HAP-1 (cell line): ENCODE measurements at places on chromosomes 1 and 21.
A peak's percentile ranks its signal among the peaks of the same experiment; 100 is the strongest.

GRCh38 chr1:32798191-32798590 is 19.0 kb downstream of the YARS1 start:
- no peak for DNase-seq

- DNase-seq, result no peak
Observed at GRCh38 chr1:13869172-13869797, 169.3 kb downstream of the PRDM2 start.

GRCh38 chr21:35291973-35292627 is 243.0 kb upstream of the RUNX1 start:
- DNase-seq, result no peak

- no peak for DNase-seq
Observed at GRCh38 chr1:221869779-221870178, 127.9 kb upstream of the DUSP10 start.

GRCh38 chr1:26726784-26727183 is 31.0 kb downstream of the ARID1A start:
- DNase-seq, result no peak

DNA sequence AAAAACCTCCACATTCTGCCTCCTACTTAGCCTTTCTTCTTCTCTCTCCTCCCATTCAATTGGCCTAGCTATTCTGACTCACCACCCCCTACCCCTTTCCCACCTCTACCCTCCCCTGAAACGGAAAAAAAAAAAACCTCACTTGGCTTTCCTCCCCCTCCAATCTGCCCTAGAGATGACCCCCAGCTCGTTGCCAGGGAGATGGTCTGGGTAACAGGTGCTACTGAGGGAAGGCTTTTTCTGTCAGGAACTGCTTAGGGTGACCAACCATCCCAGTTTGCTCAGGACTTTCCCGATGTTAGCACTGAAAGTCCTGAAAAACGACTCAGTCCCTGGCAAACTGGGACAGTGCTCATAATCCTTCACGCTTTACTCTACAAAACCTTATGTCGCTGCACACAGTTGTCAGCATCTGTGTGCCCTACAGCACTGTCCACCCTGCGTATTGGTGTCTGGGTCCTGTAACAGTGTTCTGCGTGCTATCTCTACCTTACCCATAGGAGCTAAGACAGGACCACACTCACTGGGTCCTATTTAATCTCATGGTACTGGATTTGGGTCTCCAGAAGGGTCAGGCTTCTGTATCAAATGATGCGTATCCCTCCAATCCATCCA is 7.7 kb upstream of the CADM3 start:
- no peak for DNase-seq

DNA sequence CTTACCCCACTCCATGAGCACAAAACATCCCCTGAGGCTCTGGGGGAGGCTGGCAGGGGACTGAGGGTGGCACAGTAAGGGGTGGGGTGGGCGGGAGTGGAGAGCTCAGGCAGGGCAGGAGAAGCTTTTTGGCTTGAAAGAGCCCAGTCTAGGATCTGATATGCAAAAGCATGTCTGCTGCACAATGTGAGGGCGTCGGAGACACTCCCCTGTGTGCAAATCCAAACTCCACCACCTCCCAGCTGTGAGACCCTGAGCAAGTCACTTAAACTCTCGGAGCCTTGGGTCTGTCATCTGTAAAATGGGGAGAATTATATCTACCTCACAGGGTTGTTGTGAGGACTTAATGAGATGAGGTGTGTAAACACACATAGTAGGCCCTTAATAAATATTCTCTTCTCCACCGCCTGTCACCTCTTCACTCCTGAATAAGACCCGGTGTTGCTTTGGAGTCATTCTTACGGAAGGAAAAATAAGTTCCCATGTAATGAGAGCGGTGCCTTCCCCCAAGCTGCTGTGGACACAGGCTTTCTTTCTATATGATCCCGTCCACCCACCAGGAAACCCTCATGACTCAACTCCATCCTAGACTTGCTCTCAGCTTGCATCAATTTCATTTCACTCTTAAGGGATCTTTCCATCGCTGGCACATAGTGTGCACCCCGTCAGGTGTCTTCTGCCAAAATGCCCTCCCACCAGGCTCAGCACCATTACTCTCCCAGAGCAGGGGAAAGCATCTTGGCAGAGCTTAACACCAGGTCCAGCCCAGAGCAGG is 12.5 kb downstream of the KCNN3 start:
- no peak for DNase-seq

GRCh38 chr1:155277902-155278688 is 832 bp downstream of the HCN3 start:
- peak; percentile 91 for DNase-seq

DNA sequence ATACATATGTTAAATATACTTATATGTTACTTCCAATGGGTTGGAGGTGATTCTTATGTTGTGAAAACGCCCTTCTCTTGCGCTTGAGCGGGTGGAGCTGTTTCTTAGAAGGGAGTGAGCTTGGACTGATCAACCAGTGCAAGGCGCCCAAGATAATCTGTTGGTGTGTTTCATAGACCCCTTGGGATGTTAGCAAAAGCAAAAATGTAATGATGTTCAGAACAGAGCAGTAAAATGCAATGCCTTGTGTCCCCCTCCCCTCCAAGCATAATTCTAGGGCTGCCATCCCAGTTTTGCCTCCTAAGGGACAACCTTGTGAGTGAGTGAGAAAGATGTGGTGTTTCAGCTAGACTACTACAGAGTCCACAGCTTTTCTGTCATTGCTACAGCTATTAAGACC is 6.2 kb upstream of the CD34 start:
- DNase-seq, result no peak

DNA sequence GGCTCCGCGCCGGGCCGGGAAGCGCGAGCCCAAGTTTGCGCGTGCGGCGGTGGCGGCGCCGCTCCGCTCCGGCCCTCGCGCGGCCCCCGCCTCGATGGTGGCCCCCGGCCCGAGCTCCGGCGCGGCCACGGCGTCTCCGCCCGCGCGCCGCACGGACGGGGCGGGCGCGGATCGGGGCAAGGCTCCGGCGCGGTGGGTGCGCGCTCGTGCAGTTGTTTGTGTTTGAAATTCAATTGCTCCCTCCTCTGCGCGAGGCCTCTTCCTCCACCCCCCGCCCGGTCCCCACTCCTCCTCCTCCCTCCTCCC is at the start of gene HDGF:
Gene HDGF, minus strand, starts transcription at position 225 of the 306 bp plus-strand sequence. CDS start 246 bp downstream, outside the sequence.
- no peak for DNase-seq

- no peak for DNase-seq
Observed at GRCh38 chr21:32386195-32386870, 6.5 kb downstream of the URB1 start.

DNA sequence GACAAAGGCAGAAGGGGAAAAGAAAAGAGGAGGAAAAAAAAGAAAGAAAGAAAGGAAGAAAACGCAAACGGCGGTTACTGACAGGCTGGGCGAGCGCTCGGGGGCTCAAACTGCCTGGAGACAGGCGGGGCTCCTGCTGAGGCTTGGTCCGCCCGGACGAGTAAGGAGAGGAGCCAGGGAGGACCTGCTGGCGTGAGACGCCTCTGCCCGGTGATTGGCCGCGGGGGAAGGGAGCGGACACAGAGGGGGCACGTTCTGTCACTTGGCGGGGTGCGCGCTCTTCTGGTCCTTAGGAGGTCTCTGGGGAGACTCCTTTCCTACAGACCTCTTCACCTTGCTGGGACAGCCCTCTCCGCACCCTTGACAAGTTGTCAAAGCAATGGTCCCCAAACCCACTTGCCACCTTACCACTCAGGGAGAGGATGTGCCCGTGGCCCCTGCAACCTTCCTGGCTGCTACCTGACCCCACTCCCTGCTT is 791 bp upstream of the PIK3R3 start:
- DNase-seq, result no peak
